IMR-90 (cell line): ENCODE measurements at places on chromosomes 7 and 10. TPM values are rescaled to one million over a fixed set of nuclear protein-coding genes. Genes with fewer than 3 reads are reported as not detected.
A peak's percentile ranks its signal among the peaks of the same experiment; 100 is the strongest.

The C10orf62 gene
- not detected in 2 replicates for total RNA-seq

GRCh38 chr10:11930312-11930978, 107.3 kb downstream of the PROSER2 start:
- no peaks in the 10 kb centered on the region for H3K27me3 ChIP-seq
- peaks cover 47% of the 10 kb centered on the region for H3K36me3 ChIP-seq
- H3K4me1 ChIP-seq, result no peaks in the 10 kb centered on the region
- H3K4me3 ChIP-seq, result no peak overlapping the region
- no peak overlapping the region for H3K27ac ChIP-seq
- no peak for DNase-seq

DNA sequence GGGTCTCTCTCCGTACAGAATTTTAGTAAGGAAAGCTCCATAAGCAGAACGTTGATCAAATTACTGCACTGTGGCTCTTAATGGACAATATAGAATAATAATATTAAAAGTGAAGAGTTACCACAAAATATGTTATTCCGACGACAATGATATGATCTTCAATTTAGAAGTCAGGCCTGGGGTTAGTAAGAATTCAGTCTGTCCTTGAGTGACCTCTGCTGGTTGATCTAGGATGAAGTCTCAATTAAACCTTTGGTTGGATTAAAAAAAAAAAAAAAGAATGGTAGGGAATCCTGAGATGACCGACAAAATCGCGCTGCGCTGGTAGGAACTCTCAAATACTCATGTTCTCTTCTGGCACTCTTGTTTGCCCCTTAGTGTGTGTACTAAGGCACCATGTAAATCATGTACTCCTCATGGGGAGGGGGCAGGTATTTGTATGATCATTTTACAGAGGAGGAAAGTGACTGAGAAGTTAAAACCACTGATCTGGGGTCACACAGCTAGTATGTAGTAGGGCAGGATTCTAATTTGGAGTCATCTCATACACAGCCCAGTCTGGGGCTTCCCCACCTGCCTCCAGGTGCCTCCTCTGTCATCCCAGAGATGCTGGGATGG, 161.3 kb upstream of the NPVF start:
- no peak overlapping the region for H3K4me3 ChIP-seq
- H3K4me1 ChIP-seq, result no peaks in the 10 kb centered on the region
- H3K36me3 ChIP-seq, result no peaks in the 10 kb centered on the region
- peaks cover 6% of the 10 kb centered on the region for H3K27me3 ChIP-seq

DNA sequence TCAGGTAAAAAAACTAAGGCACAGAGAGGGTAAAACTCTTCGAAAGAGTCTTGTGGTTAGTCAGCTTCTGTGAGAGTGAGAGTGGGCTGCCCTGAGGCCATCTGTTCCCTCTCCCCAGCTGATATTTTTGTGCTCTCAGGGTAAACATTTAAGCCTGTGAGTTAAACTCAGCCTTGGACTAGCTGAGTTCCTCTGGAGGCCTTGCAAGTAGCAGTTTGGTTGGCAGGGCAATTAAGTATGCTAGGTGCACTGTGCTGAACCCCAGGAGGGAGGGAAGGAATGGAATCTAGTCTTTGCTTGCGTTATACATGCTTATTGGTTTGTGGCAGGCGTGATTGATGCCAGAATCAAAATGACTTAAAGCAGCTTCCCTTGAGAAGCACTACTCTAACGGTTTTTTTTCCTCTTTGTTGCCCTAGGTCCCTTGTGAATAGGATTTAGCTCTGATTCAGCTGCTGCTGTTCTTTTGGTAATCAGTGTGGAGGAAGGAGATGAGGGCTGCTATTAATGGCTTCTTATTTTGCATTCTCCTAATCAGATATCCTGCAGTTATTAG, 140.2 kb downstream of the AUTS2 start:
- H3K4me3 ChIP-seq, result no peak overlapping the region
- no peak for DNase-seq
- H3K36me3 ChIP-seq, result no peaks in the 10 kb centered on the region
- H3K27me3 ChIP-seq, result no peaks in the 10 kb centered on the region

GRCh38 chr10:90062786-90063185, 361.4 kb downstream of the KIF20B start:
- H3K36me3 ChIP-seq, result no peaks in the 10 kb centered on the region
- H3K27ac ChIP-seq, result no peak overlapping the region
- no peak overlapping the region for H3K4me3 ChIP-seq

The ZDHHC16 gene
- total RNA-seq, result 51.7 and 64.0 TPM in 2 replicates

- no peaks in the 10 kb centered on the region for H3K4me1 ChIP-seq
- no peak overlapping the region for H3K27ac ChIP-seq
- no peaks in the 10 kb centered on the region for H3K27me3 ChIP-seq
- H3K4me3 ChIP-seq, result no peak overlapping the region
- H3K36me3 ChIP-seq, result peaks cover 9% of the 10 kb centered on the region
- no peak for DNase-seq
Observed at GRCh38 chr10:94324609-94325233, 38.0 kb downstream of the NOC3L start.

DNA sequence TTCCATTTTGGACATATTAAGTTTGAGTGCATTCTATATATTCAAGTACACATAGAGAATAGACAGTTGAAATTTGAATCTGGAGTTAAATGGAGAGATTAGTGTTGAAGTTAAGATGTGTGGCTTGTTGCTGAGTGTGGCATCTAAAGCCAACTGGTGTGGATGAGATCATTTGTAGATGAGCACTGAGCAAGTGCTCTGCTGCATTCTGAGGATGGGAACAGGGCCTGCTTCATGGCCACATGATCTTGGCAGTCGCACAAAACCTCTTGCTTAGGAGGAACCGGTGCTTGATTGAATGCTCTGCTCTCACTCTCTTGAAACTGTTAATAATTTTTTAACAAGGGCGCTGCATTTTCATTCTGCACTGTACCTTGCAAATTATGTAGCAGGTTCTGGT, 62.0 kb downstream of the EPDR1 start:
- no peak overlapping the region for H3K27ac ChIP-seq
- H3K4me3 ChIP-seq, result no peak overlapping the region
- no peaks in the 10 kb centered on the region for H3K4me1 ChIP-seq
- no peaks in the 10 kb centered on the region for H3K36me3 ChIP-seq
- no peaks in the 10 kb centered on the region for H3K27me3 ChIP-seq

DNA sequence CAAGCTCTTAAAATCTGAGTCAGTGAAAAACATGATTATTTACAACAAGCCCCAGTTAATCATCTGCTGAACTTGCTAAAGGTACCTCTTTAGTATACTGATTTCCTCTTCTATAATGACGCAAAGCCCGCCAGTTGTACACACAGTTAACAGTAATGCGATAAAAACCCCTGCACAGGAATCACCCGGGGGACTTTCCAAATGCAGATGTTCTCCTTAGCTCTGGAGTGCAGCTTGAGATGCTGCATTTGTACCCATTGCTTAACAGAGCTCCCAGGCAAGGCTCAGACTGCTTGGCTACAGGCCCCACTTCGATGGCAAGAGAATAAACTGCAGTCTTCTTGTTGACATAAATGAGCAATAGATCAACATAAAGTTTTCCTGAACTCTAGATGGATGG, 279.6 kb upstream of the HGF start:
- peaks cover 9% of the 10 kb centered on the region for H3K4me1 ChIP-seq
- peak; percentile 20 for DNase-seq
- peak overlapping the region; percentile 19 for H3K27ac ChIP-seq
- H3K4me3 ChIP-seq, result no peak overlapping the region
- no peaks in the 10 kb centered on the region for H3K27me3 ChIP-seq
- no peaks in the 10 kb centered on the region for H3K36me3 ChIP-seq

The NUTM2B gene
- total RNA-seq, result under 0.01 and 0.18 TPM in 2 replicates

The ADIRF gene
- total RNA-seq, result 2.3 and 2.5 TPM in 2 replicates

GRCh38 chr7:128997181-128997580, 57.7 kb downstream of the TNPO3 start:
- H3K27ac ChIP-seq, result no peak overlapping the region
- no peak overlapping the region for H3K4me3 ChIP-seq
- H3K27me3 ChIP-seq, result no peaks in the 10 kb centered on the region
- peaks cover 25% of the 10 kb centered on the region for H3K36me3 ChIP-seq

DNA sequence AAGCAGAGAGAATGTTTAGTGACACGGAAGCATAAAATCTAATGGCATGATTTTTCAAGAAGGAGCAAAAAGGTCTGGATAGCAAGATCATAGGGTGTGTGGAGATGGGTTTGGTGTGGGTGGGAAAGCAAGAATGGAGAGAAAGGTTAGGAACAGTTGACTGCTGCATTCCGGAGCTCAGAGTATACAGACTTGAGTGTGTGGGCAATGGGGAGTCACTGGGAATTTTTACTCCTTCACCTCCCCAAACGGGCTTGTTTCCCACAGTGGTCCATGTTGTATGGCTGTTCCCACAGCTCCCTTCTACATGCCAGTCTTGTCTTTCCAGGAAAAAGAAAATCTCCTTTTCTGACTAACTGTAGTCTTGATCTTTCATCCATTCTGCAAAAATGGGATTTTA, 122.1 kb downstream of the CDK6 start:
- H3K4me3 ChIP-seq, result no peak overlapping the region
- no peak overlapping the region for H3K27ac ChIP-seq
- no peak for DNase-seq
- peaks cover 16% of the 10 kb centered on the region for H3K36me3 ChIP-seq
- H3K27me3 ChIP-seq, result no peaks in the 10 kb centered on the region

DNA sequence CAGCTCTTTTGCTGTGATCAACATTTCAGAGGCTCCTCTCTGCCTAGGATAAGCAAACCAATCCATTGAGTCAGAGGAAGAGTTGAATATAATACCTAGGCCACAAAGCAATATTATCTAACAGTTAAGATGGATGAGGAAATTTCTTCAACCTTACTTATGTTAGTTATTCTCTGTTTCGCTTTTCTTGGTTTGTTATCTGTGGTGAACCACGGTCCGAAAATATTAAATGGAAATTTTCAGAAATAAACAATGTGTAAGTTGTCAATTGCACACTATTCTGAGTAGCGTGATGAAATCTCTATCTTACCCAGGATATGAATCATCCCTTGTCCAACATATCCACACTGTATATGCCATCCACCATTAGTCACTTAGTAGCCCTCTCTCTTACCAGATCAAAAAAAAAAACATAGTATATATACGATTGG, 1.5 kb upstream of the HTR7 start:
- H3K27me3 ChIP-seq, result peaks cover 18% of the 10 kb centered on the region
- no peak overlapping the region for H3K4me3 ChIP-seq
- peak; percentile 79 for DNase-seq
- H3K27ac ChIP-seq, result no peak overlapping the region
- no peaks in the 10 kb centered on the region for H3K4me1 ChIP-seq
- H3K36me3 ChIP-seq, result no peaks in the 10 kb centered on the region

The TMEM176A gene
- total RNA-seq, result not detected in 2 replicates

The EMX2 gene
- total RNA-seq, result not detected in 2 replicates

- DNase-seq, result no peak
- H3K4me1 ChIP-seq, result peaks cover 43% of the 10 kb centered on the region
- peak overlapping the region; percentile 97 for H3K27ac ChIP-seq
- no peaks in the 10 kb centered on the region for H3K27me3 ChIP-seq
- H3K36me3 ChIP-seq, result peaks cover 13% of the 10 kb centered on the region
Observed at GRCh38 chr7:151060416-151061212, 1.2 kb downstream of the SLC4A2 start.

- H3K4me1 ChIP-seq, result peaks cover 14% of the 10 kb centered on the region
- DNase-seq, result peak; percentile 44
- no peaks in the 10 kb centered on the region for H3K27me3 ChIP-seq
- no peak overlapping the region for H3K4me3 ChIP-seq
Observed at GRCh38 chr10:92756201-92757065, 66.7 kb downstream of the HHEX start.

DNA sequence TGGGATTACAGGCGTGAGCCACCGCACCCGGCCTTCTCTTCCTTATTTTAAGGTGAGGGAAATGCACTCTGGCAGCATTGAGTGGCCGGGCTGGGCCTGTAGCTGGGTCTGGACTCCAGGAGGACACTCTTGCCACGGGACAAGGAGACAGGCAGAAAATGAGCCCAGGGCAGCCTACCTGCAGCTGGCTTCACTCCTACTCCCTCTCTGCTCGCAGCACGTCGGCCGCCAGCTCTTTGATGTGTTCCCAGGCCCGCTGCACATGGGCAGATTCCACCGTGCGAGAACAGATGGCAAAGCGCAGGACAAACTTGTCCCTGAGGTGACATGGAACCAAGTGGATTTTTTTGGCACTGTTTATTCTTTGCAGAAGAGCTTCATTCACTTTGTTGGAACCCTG, 12.9 kb upstream of the FIGNL1 start:
- H3K27ac ChIP-seq, result no peak overlapping the region
- no peaks in the 10 kb centered on the region for H3K4me1 ChIP-seq
- no peak for DNase-seq

The HKDC1 gene
- under 0.01 TPM in 1 of 2 replicates, not detected in the other for total RNA-seq

GRCh38 chr10:73917566-73918305, 6.8 kb downstream of the PLAU start:
- H3K27me3 ChIP-seq, result no peaks in the 10 kb centered on the region
- H3K4me1 ChIP-seq, result peaks cover 19% of the 10 kb centered on the region
- H3K27ac ChIP-seq, result no peak overlapping the region
- peaks cover 46% of the 10 kb centered on the region for H3K36me3 ChIP-seq

The EBLN1 gene
- not detected in 2 replicates for total RNA-seq

The WIPF3 gene
- total RNA-seq, result not detected in 2 replicates
